Urinary bladder (tissue), 4 donors: ENCODE measurements at places on chromosomes 7 and 10. TPM values are rescaled to one million over a fixed set of nuclear protein-coding genes. Genes with fewer than 3 reads are reported as not detected.

The GPRIN2 gene
- 1.2 TPM for total RNA-seq

DNA sequence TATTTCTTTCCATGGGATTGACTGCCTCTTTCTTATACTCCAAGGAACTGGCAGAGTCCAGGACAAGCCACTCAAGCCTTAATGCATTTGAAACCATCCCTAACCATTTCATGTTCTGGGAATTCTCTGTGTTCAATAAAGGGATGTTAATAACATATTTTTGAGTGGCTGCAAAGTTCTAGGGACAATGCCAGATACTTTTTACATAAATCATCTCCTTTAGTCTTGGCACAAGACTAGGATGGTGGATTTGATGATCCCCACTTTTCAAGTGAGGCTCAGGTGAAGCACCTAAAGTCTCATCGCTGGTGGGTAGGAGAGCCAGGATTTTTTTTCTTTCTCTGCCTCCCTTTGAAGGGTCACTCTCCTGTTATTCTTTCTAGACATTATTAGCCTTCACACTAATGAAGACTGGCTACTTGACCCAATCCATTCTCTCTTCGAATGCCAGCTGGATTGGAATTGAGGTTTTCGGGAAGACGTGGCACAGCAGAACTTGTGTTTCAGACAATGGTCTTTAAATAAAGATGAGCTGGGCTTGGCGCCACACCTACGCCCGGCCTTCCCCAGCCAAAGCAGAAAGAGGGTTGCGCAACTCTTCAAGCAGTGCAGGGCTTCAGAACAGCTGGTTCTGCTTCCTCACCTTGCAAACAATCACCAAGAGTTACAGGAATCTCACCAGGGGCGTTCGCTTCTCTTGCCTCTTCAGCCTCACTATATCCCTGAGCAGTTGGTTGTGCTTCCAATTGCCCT lies 73.8 kb upstream of the BMPER start:
- DNase-seq: no peak

- no peak for DNase-seq
Observed at GRCh38 chr7:87148332-87148955, 3.8 kb upstream of the DMTF1 start.

The PPP1R3A gene
- total RNA-seq: 4.4 TPM

GRCh38 chr10:80154978-80155695 lies 22.6 kb downstream of the PLAC9 start:
- no peak for DNase-seq

- no peak for DNase-seq
Observed at GRCh38 chr7:92056286-92056685, 78.0 kb downstream of the CYP51A1 start.

DNA sequence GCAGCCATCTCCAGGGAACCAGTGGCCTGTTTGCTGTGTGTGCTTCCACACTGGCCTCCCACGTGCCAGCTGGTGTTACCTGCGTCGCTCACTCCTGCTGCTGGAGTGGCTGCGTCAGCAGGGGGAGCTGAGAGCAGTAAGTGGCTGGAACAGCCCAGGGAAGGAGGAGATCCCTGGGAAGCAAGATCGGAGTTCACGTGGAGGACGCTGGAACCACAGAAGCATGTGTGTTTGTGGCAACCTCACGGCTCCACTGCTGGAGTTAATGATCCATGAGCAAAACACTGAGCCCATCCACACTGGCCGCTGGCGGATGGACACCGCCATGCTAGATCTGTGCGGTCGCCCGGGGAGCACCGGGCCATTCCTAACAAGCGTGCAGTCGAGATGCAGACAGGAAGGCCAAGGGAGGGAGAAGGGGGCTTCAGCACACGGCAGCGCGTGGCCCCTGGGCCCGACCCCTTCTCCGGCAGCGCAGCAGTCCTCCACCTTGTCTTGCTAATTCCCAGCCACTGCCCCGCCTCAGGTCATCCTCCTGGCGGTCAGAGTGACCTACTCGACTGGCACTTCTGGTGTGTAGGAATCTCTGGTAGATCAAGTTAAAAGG lies 68.5 kb upstream of the EEPD1 start:
- no peak for DNase-seq

The SCIN gene
- 10.7 TPM for total RNA-seq

The EBF3 gene
- 29.4 TPM for total RNA-seq

- no peak for DNase-seq
Observed at GRCh38 chr10:339038-339391, 203.8 kb downstream of the ZMYND11 start.

DNA sequence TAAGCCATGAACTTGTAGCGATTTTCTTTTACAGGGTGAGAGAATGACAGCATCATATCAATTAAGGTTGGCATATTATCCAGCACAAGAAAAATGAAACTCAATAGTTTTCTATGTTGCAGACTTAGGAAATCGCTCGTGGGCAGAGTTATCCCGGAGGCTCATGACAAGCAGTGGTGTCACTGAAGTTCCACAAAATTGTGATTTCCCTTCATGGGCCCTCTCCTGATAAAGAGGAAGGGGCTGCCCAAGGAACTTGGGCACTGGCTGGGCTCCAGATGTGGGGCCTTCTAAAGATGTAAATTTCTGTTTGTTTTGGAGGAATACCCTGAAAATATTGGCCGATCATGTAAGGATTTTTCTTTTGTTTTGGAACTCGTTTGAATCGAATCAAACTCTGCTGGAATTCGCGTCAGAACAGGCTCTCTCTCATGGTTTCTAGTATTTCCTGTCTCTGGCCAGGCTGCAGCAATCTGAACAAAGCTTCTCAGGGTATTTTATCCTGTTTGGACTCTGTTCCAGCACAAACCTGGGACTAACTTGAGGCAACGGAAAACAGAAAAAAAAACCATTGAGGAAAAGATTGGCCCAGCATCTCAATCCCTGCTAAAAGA lies 340.6 kb upstream of the NRP1 start:
- DNase-seq: no peak

- DNase-seq: no peak
Observed at GRCh38 chr10:14360515-14360914, 29.8 kb upstream of the FRMD4A start.

The CNTNAP2 gene
- 23.3 TPM for total RNA-seq
